Lower lobe of right lung (tissue), 2 donors: ENCODE measurements at places on chromosomes 13 and 19. TPM values are rescaled to one million over a fixed set of nuclear protein-coding genes. Genes with fewer than 3 reads are reported as not detected.

GRCh38 chr13:98890186-98890585, 87.7 kb downstream of the DOCK9 start:
- H3K4me1 ChIP-seq, result peaks cover 9% of the 10 kb centered on the region
- peaks cover 57% of the 10 kb centered on the region for H3K36me3 ChIP-seq
- H3K27me3 ChIP-seq, result no peaks in the 10 kb centered on the region
- no peak overlapping the region for H3K27ac ChIP-seq

- no peaks in the 10 kb centered on the region for H3K27me3 ChIP-seq
- H3K36me3 ChIP-seq, result peaks cover 80% of the 10 kb centered on the region
- H3K4me3 ChIP-seq, result no peak overlapping the region
Observed at GRCh38 chr13:98821372-98822224, 69.1 kb upstream of the SLC15A1 start.

GRCh38 chr13:75751350-75751749, 115.2 kb downstream of the LMO7 start:
- H3K4me3 ChIP-seq, result no peak overlapping the region
- no peaks in the 10 kb centered on the region for H3K27me3 ChIP-seq
- no peaks in the 10 kb centered on the region for H3K4me1 ChIP-seq
- H3K36me3 ChIP-seq, result no peaks in the 10 kb centered on the region
- DNase-seq, result no peak

FBXO27 gene
- total RNA-seq, result 6.4 TPM

SIGLEC12 gene
- total RNA-seq, result 5.9 TPM
